ENCODE measurements at places on chromosomes 6 and 20. TPM values are rescaled to one million over a fixed set of nuclear protein-coding genes. Genes with fewer than 3 reads are reported as not detected.
A peak's percentile ranks its signal among the peaks of the same experiment; 100 is the strongest.

DNA sequence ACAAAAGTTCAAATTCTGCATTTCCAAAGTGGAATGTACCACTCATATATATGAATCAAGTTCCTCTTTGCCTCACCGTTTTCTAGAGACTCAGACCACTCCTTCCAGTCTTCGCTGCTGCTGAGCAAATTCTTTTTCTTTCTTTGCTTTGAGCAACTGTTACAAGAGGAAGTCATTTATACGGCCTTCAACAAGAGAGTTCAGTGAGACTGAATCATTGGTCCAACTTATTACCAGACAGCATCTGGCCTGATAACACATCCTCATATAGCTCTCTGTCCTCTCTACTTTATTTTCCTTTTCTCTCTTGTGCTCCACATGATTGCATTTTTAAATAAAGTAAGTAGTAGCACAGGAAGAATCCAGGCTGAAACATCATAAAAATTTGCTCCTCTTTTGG lies 652.7 kb downstream of the PHF3 start:
- H3K4me1 ChIP-seq: peaks cover 5% of the 10 kb centered on the region
- no peak overlapping the region for H3K27ac ChIP-seq
- H3K27me3 ChIP-seq: no peaks in the 10 kb centered on the region
- no peaks in the 10 kb centered on the region for H3K36me3 ChIP-seq
- peak; percentile 36 for DNase-seq

- peak within 1 kb of the TSS; percentile 100 for H3K27ac ChIP-seq
- peaks cover 18% of the 10 kb centered on the region for H3K4me1 ChIP-seq
- no peaks in the 10 kb centered on the region for H3K27me3 ChIP-seq
- peak within 1 kb of the TSS; percentile 97 for H3K4me3 ChIP-seq
Measured at GRCh38 chr6:30686009-30686907, at the start of gene PPP1R18. Gene PPP1R18, minus strand, starts transcription at chr6:30686645. Its CDS starts 627 bp downstream, at chr6:30686018.

DNA sequence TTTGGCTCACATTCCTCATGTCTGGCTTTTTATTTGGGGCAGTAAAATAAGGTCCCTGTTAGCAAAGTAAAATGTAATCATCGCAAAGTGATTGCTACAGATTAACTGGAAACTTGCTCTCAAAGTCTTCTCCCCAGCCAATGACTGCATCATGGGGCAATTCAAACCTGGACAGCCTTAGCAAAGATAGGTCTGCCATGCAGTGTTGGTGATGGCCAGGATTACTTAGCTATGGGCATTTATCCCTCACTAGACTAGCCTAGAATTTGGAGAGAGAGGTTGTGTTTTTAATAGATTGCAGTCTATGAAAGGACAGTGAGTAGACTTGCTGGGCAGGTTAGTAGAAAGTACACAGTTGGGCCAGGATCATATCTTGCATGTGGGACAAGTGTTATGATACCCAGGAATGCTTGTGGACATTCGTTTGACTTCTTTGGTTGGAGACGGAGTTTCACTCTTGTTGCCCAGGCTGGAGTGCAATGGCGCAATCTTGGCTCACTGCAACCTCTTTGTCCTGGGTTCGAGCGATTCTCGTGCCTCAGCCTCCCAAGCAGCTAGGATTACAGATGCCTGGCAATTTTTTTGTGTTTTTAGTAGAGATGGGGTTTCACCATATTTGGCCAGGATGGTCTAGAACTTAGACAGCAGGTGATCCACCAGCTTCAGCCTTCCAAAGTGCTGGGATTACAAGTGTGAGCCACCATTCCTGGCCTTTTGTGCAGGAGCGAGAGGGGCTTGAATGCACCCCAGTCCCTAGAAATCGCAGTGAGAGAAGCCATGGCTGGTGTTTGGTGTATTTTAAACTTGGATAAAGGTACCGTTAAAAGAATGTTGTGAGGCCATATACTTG lies 3.4 kb downstream of the RPS12 start:
- no peak overlapping the region for H3K4me3 ChIP-seq
- no peak for DNase-seq
- H3K4me1 ChIP-seq: peaks cover 5% of the 10 kb centered on the region
- no peak overlapping the region for H3K27ac ChIP-seq
- H3K27me3 ChIP-seq: no peaks in the 10 kb centered on the region

Gene RBPJL
- total RNA-seq: not detected
